ENCODE measurements at places on chromosomes 11 and 22.
A peak's percentile ranks its signal among the peaks of the same experiment; 100 is the strongest.

GRCh38 chr11:28476864-28477263 is 368.7 kb downstream of the METTL15 start:
- no peak for DNase-seq

- DNase-seq, result no peak
These were observed 7.5 kb downstream of the TCF20 start for GRCh38 chr22:42262964-42263363.

- no peak for DNase-seq
These were observed 35.7 kb downstream of the SIK3 start for GRCh38 chr11:117062498-117062897.

- no peak for DNase-seq
These were observed 528 bp upstream of the ARRB1 start for GRCh38 chr11:75351791-75352587.

DNA sequence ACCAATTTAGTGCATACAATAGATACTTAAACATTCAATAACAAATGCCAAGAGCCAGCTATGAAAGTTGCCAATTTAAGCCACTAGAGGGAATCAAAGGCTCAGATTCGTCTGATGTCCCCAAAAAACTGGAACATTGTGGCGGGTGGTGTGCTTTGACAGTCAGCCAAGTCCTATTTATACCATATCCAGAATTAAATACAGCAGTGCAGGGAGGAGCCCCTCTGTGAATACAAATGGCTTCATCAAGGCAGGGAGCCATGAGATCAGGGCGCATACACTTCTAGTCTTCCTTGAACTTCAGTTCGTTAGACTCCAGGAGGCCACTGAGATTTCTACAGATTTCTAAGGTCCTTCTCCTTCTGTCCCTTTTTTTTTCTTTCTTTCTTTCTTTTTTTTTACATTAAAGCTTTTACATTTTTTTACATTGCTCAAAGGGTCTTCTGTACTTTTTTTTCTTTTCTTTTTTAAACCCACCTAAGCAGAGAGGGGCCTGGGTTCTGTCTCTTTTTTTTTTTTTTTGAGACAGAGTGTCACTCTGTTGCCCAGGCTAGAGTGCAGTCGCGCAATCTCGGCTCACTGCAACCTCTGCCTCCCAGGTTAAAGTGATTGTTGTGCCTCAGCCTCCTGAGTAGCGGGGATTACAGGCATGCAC is 41.5 kb upstream of the HSPA8 start:
- peak; percentile 71 for DNase-seq

- peak; percentile 42 for DNase-seq
These were observed 92.6 kb downstream of the PKNOX2 start for GRCh38 chr11:125257190-125257579.
